ENCODE measurements at places on chromosomes 2 and 18.

GRCh38 chr2:174052584-174052976 lies 87.4 kb upstream of the SP3 start:
- no peak for DNase-seq

DNA sequence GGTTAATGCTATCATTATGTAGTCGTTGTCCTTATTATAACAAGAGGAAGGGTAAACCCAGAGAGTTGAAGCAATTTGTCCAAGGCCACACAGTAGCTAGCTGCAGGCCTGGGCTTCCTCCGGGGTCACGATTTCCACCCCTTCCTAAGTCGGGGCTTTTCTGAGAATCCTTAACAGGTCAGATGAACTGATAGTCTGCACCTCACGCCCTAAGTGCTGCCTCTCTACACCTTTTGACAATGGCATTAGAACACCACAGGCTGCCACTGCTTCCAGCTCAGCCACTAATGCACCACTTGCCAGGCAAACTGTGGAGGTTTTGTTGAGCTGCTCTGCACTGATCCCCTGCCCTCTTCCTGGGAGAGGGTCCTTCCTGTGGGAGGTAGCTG lies 37.7 kb downstream of the FOSL2 start:
- DNase-seq = no peak

GRCh38 chr2:73142937-73143336 lies 30.2 kb upstream of the RAB11FIP5 start:
- no peak for DNase-seq

- DNase-seq = no peak
Observed at GRCh38 chr18:26556573-26556972, 8.2 kb upstream of the KCTD1 start.

- DNase-seq = no peak
Observed at GRCh38 chr2:188209218-188209617, 82.5 kb upstream of the GULP1 start.

GRCh38 chr2:20235655-20236305 lies 10.8 kb upstream of the SDC1 start:
- no peak for DNase-seq

- DNase-seq = no peak
Observed at GRCh38 chr2:47074691-47075090, 80.4 kb downstream of the STPG4 start.

GRCh38 chr18:79326413-79327198 lies 69.1 kb upstream of the NFATC1 start:
- DNase-seq = no peak

- peak; percentile 61 for DNase-seq
Observed at GRCh38 chr2:111121028-111121827, 514 bp downstream of the BCL2L11 start.

- DNase-seq = no peak
Observed at GRCh38 chr2:20103530-20103929, 52.1 kb upstream of the LAPTM4A start.

DNA sequence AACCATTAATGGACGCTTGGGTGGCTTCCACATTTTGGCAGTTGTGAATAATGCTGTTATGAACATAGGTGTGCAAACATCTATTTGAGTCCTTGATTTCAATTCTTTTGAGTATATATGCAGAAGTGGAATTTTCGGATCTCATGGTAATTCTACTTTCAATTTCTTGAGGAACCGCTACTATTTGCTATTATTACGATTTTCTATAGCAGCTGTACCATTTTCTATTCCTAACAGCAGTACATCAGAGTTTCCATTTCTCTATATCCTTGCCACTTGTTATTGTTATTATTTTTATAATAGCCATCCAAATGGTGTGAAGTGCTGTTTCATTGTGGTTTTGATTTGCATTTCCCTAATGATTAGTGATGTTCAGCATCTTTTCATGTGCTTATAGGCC lies 69.5 kb downstream of the KIF5C start:
- DNase-seq = no peak

- DNase-seq = peak; percentile 40
Observed at GRCh38 chr2:200471324-200471848, 38.5 kb downstream of the KCTD18 start.

GRCh38 chr2:145777297-145777696 lies 1257.4 kb upstream of the ZEB2 start:
- DNase-seq = no peak

DNA sequence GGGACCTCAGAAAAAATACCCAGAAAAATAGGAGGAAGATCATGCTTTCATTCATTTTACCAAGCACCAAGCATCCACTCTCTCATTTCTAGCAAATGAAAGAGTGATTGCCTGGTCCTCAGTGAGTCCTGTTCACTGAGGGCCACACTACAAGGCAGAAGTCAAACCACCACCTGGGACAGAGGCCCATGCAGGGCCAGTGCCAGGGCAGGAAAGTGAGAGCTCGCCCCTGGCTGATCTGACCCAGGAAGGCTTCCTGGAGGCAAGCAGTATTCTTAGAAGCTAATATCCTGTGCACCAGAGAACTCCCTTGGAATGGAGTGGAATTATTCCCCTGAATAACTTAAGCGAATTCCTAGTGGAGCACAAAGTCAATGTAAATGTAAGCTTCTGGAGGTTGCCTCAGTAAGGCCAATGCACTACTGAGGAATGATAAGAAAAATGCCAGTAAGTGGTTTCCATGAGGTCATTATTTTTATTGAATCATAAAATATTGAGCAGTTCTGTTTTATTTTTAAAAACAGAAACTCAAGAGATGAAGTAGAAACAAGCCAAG lies 191.6 kb upstream of the ID2 start:
- no peak for DNase-seq

- DNase-seq = no peak
Observed at GRCh38 chr18:275486-275885, 7.6 kb upstream of the THOC1 start.

- DNase-seq = no peak
Observed at GRCh38 chr2:73337828-73338227, 44.5 kb upstream of the EGR4 start.

DNA sequence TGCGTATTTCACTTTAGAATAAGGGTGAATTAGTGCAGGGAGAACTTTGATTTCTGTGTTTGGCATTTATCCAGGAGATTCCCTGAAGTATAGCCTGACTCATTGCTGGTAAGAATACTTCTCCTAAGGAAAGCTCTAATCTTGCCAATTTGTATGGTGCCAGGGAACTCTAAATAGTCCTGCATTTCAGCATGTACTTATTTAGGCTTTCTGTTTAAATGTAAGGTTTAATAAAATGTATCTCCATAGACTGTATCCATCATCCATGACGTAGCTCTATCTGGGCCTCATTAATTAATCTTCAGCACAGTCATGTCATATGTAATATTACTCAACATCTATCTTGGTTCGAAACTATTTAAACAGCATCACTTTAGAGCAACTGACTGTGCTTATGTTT lies 127.7 kb downstream of the DOK6 start:
- no peak for DNase-seq

DNA sequence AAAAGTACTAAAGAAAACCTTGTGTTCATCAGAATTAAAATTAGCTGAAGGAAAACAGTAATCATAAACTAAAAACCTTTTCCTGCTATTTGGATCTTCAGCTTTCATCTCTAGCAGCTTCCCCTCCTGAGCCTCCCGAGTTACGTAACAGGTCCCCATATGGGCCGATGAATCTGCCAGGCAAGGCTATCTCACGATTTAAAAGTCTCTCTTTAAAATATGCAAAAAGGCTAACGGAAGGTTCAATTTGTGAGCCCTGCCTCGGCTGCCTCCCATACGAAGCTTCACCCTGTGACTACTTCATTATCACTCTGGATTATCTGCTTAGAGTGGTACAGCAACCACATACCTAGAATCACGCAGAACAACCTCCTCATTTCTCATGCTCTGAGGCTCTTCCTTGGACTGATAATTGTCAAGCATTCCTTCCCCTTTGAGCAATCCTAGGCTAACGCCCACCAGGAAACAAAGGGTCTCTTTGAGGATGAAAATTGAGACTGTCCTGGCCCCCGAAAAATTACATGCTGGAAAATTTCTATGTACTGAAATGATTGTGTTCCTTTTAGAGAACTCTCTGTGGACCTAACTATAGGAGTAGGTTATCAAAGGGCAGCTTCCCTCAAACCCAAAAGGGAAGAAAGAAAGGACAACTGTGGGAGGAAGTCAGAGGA lies 147.4 kb downstream of the ZEB2 start:
- DNase-seq = no peak

GRCh38 chr2:160968183-160968582 lies 192.0 kb upstream of the TANK start:
- no peak for DNase-seq

GRCh38 chr2:178428396-178428806 lies 22.6 kb downstream of the PRKRA start:
- no peak for DNase-seq

GRCh38 chr2:7913974-7914373 lies 767.9 kb upstream of the ID2 start:
- no peak for DNase-seq

DNA sequence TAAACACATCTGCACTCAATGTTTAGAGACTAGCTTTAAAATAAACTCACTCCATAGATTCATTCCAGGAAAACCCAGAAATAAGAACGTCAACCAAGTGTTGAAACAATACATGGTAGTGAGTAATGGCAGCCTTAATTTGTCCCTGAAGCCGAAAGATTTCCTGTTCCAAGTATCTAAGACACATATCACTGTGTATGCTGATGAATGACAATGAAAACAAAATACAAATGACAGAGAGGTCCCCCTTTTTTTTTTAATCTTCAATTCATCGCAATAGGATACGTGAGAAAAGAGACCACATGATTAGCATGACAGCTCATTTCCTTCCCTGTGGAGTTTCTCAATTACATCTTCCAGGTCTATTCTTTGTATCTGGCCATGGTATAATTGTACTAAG lies 160.5 kb upstream of the STK17B start:
- no peak for DNase-seq

- no peak for DNase-seq
Observed at GRCh38 chr2:172836347-172836821, 100.7 kb downstream of the RAPGEF4 start.

GRCh38 chr2:21441442-21441841 lies 317.7 kb downstream of the TDRD15 start:
- no peak for DNase-seq

DNA sequence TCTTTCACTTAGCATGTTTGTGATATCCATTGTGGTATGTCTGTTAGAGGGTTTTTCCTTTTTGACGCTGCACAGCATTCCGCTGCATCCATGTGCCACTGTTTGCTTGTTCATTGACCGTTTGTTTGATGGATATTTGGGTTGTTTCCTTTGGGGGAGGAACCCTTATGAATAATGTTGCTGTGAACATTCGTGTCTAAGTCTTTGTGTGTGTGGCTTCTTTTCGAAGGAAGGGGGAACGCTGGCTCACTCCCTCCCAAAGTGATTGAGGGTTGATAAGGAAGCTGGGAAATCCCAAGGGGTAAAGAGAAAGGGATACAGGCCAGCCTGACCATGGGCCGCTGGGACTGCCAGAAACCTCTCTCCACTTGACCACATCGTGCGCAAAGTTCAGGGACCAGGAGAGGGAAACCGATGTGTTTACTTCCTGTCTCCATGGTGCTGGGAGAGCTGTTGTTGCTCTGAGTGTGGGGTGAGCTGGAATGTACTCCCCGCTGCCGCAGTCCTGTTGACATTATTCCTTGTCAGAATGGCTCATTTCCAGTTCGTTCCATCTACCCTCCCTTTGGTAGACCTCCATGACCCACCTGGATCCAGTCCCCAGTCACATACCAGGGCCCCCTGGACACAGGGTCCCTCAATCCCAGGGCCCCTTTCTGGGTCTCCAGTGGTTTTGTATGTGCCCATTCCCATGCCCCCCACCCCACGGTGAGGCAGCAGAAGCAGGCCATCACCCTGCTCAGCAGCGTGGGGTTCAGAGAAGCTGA lies 39.6 kb downstream of the HS1BP3 start:
- DNase-seq = no peak

GRCh38 chr2:132860220-132860619 lies 190.2 kb upstream of the LYPD1 start:
- DNase-seq = no peak

GRCh38 chr18:79733986-79734770 lies 54.6 kb downstream of the CTDP1 start:
- no peak for DNase-seq
